ENCODE measurements at places on chromosomes 5 and 9. TPM values are rescaled to one million over a fixed set of nuclear protein-coding genes. Genes with fewer than 3 reads are reported as not detected.

Gene PCDHB16
- 0.19 TPM for total RNA-seq

Gene EHMT1
- 36.4 TPM for total RNA-seq

Gene DIRAS2
- not detected for total RNA-seq

Gene CDC37L1
- total RNA-seq: 29.9 TPM

Gene FAM120A
- total RNA-seq: 89.6 TPM

Gene PLEKHG4B
- 0.38 TPM for total RNA-seq

Gene FAM151B
- total RNA-seq: 3.8 TPM

Gene PDLIM4
- 33.0 TPM for total RNA-seq

Gene MAN2A1
- total RNA-seq: 68.4 TPM

Gene SMIM33
- under 0.01 TPM for total RNA-seq

Gene MARCHF6
- 69.9 TPM for total RNA-seq

Gene PCDH1
- total RNA-seq: 0.77 TPM

Gene ENHO
- not detected for total RNA-seq

Gene PCDHA10
- total RNA-seq: 0.28 TPM

Gene FAM78A
- total RNA-seq: 1.2 TPM

Gene NSG2
- total RNA-seq: under 0.01 TPM

Gene RNF183
- not detected for total RNA-seq

Gene ARPC5L
- 10.1 TPM for total RNA-seq

Gene NMUR2
- not detected for total RNA-seq

Gene NRARP
- 0.28 TPM for total RNA-seq

Gene SLC12A2
- total RNA-seq: 70.0 TPM

Gene PDE6A
- not detected for total RNA-seq

Gene CD274
- 6.5 TPM for total RNA-seq

Gene CDX1
- total RNA-seq: 0.38 TPM

Gene CATSPER3
- total RNA-seq: not detected

Gene SLC34A1
- not detected for total RNA-seq

Gene C5
- total RNA-seq: 3.7 TPM

Gene TMEM174
- total RNA-seq: not detected

Gene SEMA6A
- 0.28 TPM for total RNA-seq

Gene NTNG2
- total RNA-seq: 0.96 TPM
